ENCODE measurements at places on chromosomes 12 and 14.

GRCh38 chr12:1173781-1174617 lies 183.0 kb downstream of the ERC1 start:
- no peak for DNase-seq

DNA sequence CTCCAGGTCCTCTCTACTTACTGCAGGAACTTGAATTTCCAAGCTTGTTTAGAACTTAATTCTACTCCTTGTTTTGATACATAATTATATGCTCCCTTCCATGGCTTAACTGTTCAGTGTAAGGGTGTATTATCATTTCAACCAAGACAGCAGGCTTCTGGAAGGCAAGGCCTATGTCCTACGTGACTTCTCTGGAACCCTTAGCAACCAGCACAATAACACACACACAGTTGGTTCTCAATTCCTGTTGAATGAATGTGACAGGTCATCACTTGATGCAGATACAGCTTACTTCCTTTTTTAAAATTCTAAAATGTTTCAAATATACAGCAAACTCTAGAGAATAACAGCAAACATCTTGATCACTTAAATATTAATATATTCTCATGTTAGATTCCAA lies 77.7 kb upstream of the COCH start:
- DNase-seq: no peak

GRCh38 chr12:95321516-95322246 lies 104.1 kb downstream of the VEZT start:
- no peak for DNase-seq

DNA sequence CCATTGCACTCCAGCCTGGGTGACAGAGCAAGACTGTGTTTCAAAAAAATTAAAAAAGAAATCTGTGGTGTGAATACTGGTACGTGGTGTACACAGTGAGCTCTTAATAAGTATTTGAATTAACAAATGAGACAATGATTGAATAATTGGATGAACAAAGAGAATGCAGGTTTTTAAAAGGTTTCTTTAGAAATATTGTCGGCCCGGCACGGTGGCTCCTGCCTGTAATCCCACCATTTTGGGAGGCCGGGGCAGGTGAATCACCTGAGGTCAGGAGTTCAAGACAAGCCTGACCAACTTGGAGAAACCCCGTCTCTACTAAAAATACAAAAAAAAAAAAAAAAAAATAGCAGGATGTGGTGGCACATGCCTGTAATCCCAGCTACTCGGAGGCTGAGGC lies 6.6 kb downstream of the HIF1A start:
- no peak for DNase-seq

DNA sequence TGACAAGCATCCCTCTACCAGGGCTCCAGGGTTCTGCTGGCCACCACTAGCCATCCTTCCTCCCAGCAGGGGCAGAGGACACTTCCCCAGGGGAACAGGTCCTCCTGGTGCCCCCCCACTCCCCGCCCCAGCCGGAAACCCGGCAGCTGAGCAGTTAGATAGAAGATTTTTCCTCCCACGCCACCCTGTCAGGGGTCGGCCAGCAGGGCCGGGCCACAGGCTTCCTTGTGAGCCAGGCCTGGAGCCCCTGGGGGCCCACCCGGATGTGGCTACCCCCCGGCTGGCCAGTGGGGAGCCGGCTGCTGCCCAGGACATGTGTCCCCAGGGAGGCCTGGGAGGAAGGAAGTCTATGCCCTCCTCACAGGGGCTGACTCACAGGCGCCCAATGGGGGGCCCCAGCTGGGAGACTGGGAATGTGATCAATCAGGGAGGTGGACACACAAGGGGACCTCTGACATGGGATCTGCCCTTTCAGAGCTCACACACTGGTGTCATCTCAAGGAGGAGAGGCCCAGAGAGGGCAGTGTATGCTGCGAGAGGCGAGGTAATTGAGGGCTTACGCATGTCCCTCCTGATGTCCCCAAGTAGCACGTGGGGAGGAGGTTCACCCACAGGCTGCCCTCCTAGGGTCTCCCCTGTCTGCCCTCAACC lies 4.2 kb downstream of the SH2B3 start:
- DNase-seq: no peak

All from activated effector memory CD4-positive, alpha-beta T cell treated with Interleukin-2 at 50 U/mL for 16 hours (primary cell).